Dermis microvascular lymphatic vessel endothelial cell (primary cell): ENCODE measurements at places on chromosomes 7 and 10. TPM values are rescaled to one million over a fixed set of nuclear protein-coding genes. Genes with fewer than 3 reads are reported as not detected.

PURB gene
- 14.4 and 18.1 TPM in 2 replicates for total RNA-seq

DNA sequence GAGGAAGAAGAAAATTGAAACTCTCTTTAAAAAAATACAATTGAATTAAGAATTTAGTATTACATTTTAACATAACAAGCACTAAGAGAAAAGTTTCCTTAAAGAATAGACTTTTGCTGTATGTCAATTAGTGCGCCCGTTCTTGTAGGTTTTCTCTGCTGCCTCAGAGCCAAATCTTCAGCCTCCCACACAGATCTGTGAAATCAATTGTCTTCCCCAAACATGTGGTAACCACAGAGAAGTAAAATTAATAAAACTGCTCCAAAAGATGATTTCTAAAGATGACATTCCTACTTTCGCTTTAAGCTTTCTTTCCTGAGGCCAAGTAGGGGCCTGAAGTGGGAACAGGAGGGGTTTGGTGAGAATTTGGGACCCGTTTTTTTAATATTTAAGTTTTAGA, 113.2 kb upstream of the ADO start:
- DNase-seq, result no peak

DNA sequence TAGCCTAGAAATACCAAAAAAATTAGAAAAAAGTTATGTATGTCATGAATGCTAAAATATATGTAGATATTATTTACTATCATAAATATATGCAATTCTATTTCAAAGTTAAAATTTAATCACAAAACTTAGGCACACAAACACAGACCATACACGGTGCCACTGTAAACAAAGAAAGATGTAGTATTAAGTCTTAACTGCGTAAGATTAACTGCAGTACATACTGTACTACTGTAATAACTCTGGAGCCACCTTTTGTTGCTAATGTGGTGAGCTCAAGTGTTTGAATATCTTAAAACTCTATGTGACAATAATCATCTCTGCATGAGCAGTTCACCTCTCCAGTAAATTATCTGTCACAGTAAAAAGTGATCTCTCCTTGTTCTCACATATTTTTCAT, 23.6 kb downstream of the GDI2 start:
- DNase-seq, result no peak

KLF14 gene
- total RNA-seq, result not detected in 2 replicates

- no peak for DNase-seq
Measured at GRCh38 chr10:130932326-130933007, 379.1 kb downstream of the TCERG1L start.

DNA sequence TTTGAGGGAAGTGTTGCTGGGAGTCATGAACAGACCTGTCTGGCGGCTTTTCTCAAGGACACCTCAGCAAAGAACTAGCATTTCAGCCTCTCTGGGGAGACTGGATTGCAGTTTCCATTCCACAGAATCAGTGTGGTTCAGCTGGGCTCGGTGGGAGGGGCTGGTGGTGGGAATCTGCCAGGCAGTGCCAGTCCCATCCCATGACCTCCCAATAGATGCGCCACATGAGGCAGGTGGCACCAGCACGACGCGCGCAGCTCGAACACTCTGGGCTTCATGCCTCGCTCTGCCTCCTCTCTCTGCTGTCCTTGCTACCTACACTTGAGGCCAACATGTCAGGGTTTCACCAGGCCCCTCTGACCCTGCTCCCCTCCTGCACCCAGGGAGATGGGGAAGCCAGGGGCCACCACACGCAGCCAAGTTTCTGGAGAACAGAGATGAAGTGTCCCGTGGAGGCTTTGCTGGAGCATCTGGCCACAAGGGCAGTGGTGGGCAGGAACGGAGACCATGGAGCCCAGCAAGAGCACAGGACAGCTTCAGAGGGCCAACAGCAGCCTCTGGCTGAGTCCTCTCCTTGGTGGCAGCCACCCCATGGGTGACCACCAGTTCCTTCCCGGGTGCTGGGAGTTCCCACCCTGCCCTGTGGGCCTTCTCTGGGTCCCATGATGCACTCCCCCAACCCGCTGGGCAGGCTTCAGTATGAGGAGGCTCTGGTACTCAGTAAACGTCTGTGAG, 2.3 kb downstream of the NACAD start:
- no peak for DNase-seq

DPYSL4 gene
- 5.6 and 5.8 TPM in 2 replicates for total RNA-seq

DNA sequence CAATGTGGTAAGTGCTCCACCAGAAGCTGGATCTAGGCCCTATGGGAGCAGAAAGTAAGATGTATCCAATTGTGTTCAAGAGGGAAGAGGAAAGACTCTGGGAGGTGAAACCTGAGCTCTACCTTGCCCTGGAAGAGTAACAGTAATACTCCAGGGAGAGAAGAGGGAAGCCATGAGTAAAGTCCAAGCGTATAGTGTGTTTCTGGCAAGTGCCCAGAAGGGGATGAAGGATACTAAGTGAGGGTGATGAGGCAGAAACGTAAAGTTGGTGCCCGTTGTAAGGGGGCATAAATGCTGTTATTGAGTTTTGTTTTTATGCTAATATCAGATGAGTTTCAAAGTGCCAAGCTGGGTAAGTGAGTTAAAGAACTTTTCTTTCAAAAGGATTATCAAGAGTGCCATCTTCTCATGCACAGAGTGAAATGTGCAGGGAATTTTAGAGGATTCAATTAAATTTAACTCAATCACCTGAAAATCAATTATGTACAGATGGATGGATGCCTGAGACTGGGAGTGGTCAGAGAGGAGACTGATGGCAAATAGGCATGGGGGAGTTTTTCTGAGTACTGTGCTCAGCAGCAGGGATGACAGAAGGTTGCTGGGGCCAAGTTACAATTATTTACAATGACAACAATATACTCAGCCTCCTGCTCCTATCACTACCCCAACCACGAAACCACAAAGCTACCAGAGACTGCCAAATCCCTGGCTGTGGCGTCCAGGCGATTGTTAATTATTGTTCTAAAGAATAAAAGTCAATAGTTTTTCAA, 123.3 kb upstream of the LAMB4 start:
- no peak for DNase-seq
